ENCODE measurements at places on chromosomes 1 and 21. TPM values are rescaled to one million over a fixed set of nuclear protein-coding genes. Genes with fewer than 3 reads are reported as not detected.
A peak's percentile ranks its signal among the peaks of the same experiment; 100 is the strongest.

- peaks cover 21% of the 10 kb centered on the region for H3K4me1 ChIP-seq
- no peak overlapping the region for H3K4me3 ChIP-seq
- H3K36me3 ChIP-seq: peaks cover 31% of the 10 kb centered on the region
- DNase-seq: no peak
Observed at GRCh38 chr21:34004013-34004938, 69.1 kb upstream of the MRPS6 start.

The WNT9A gene
- total RNA-seq: 0.05 TPM

DNA sequence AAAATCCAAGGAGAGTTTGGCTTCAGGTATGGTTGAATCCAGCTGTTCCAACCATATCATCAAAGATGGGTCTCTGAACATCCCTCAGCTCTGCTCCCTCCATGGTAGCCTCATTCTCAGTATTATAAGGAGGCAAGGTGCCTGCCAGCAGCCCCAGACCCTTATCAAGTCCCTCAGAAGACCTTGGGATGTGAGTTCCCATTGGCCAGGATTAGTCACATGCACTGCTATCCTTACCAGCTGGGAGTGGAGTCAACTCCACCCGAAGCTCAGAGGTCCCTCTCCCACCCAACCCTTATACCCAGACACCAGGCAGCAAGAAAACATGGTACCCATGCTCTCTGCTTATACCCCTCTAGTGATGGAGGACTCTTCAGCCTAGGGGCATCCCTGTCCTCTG lies 153.7 kb upstream of the ZBTB40 start:
- H3K4me3 ChIP-seq: no peak overlapping the region
- H3K4me1 ChIP-seq: peaks cover 15% of the 10 kb centered on the region
- peaks cover 58% of the 10 kb centered on the region for H3K27me3 ChIP-seq
- H3K27ac ChIP-seq: no peak overlapping the region
- DNase-seq: no peak
- no peaks in the 10 kb centered on the region for H3K36me3 ChIP-seq

The PDPN gene
- total RNA-seq: not detected

DNA sequence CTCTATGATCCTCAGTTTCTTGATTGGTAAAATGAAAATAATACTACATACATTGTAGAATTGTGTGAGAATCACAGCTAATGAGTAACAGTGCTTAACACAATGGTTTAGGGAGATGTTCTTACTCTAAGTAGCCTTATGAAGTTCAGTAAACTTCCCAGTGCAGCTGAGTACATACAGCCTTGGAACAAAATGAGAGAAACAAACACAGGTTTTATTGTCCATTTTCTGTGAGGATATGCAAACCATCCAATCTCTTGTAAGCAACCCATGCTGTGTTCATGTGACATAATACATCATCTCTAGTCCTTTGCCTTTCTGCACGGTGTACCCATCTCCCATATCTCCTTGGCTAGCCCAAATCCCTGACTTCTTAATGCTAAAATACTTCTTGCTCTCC lies 14.7 kb upstream of the STRIP1 start:
- no peaks in the 10 kb centered on the region for H3K27me3 ChIP-seq
- H3K4me1 ChIP-seq: no peaks in the 10 kb centered on the region
- no peak overlapping the region for H3K4me3 ChIP-seq

The KCNQ4 gene
- 0.57 TPM for total RNA-seq

GRCh38 chr1:244074559-244075171 lies 23.6 kb downstream of the ZBTB18 start:
- peak overlapping the region; percentile 19 for H3K27ac ChIP-seq
- H3K4me1 ChIP-seq: peaks cover 19% of the 10 kb centered on the region
- H3K4me3 ChIP-seq: peak overlapping the region; percentile 43
- no peaks in the 10 kb centered on the region for H3K36me3 ChIP-seq
- H3K27me3 ChIP-seq: peaks cover 26% of the 10 kb centered on the region
- DNase-seq: peak; percentile 20

DNA sequence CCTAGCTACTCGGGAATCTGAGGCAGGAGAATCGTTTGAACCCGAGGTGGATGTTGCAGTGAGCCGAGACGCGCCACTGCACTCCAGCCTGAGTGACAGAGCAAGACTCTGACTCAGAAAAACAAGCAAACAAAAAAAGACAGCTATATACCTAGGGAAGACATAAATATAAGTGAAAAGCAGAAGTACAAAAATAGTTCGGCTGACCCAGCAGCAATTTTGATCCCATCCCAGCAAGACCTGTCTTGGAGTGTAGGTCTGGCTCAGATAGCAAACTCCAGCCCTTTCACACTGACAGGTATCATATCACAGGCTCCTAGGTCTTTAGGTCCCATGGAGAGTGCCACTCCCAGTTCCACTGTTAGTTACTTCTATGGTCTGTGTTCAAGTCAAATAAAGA lies 14.6 kb downstream of the MTX1 start:
- DNase-seq: no peak
- no peaks in the 10 kb centered on the region for H3K27me3 ChIP-seq
- H3K4me3 ChIP-seq: no peak overlapping the region

The RHD gene
- not detected for total RNA-seq

- peaks cover 5% of the 10 kb centered on the region for H3K27me3 ChIP-seq
- no peaks in the 10 kb centered on the region for H3K36me3 ChIP-seq
- peak overlapping the region; percentile 73 for H3K4me3 ChIP-seq
- H3K4me1 ChIP-seq: peaks cover 22% of the 10 kb centered on the region
- no peak for DNase-seq
Observed at GRCh38 chr1:211606332-211606913, 27.5 kb upstream of the SLC30A1 start.

The EFNA4 gene
- 9.2 TPM for total RNA-seq

DNA sequence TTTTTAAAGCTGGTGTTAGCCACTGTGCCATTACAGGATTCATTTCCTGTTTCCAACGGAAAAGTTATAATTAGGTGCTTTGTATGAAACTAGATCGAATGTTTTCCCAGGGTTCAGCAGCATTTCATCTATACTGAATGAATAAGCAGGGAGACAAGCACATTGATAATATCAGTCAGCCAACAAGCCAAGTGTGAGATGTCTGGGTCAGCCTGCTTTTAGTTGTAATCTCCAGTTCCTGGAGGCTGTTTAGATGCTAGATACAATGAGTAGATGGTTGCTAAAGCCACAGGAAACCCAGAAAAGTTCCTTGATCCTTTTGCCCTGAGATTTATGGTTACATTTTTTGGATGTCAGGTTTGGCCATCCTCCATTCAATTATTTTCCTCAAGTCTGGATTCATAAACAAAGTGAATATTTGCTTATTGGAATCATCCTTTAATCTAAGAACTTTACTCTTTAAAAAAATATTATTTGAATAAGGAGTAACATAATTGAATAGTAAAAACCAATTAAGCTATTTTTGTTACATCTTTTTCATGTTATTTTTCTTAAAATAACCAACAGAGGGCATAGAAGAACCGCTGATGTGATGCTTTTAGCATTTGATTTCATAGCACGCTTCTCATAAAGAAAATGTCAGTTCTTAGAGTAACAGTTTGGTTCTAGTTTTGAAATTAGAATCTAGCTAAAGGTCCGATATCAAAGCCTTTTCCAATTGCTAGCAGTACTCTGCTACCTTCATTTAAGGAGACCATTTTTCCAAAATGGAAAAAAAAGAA lies 76.6 kb downstream of the HSPA13 start:
- no peak overlapping the region for H3K27ac ChIP-seq
- no peak overlapping the region for H3K4me3 ChIP-seq
- no peaks in the 10 kb centered on the region for H3K27me3 ChIP-seq

DNA sequence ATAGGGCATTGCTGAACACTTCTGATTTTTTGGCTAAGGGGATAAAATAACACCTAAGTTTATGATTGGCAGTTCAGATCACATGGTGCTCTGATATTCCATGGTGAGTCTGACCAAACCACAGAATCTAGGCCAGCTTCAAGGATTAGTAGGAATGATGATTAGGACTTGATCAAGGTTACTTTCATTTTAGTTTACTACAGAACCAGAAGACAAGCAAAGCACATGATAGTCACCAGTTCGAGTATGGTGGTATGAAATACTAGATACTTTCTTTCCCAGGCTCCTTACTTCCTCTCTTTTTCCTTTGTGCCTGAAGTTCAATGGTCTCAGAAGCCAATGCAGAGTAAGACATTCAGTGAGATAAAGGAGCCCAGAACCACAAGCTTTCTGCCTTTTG lies 26.6 kb downstream of the S100A10 start:
- DNase-seq: no peak
- peaks cover 18% of the 10 kb centered on the region for H3K4me1 ChIP-seq
- no peaks in the 10 kb centered on the region for H3K36me3 ChIP-seq
- peaks cover 10% of the 10 kb centered on the region for H3K27me3 ChIP-seq

DNA sequence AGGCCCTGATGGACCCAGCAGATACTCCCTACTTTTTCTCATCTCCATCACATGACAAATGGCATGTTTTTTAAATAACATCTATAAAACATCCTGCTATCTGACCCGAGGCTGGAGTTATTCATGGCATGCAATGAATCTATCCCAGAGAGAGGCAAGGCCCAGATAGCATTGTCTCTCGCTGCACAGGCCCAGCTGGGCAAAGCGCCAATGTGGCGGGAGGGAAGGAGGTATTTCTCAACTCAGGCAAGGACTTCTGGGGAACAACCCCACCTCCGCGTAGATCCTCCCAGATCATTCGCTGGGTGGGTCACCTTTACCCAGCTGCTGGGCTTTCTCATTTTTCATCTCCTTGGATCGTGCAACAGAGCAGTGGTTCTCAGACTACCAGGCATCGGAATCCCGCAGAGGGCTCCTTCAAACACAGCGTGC lies 59.8 kb downstream of the ERG start:
- H3K36me3 ChIP-seq: no peaks in the 10 kb centered on the region
- no peak overlapping the region for H3K4me3 ChIP-seq
- H3K27ac ChIP-seq: no peak overlapping the region
- H3K27me3 ChIP-seq: peaks cover 2% of the 10 kb centered on the region
- H3K4me1 ChIP-seq: no peaks in the 10 kb centered on the region

DNA sequence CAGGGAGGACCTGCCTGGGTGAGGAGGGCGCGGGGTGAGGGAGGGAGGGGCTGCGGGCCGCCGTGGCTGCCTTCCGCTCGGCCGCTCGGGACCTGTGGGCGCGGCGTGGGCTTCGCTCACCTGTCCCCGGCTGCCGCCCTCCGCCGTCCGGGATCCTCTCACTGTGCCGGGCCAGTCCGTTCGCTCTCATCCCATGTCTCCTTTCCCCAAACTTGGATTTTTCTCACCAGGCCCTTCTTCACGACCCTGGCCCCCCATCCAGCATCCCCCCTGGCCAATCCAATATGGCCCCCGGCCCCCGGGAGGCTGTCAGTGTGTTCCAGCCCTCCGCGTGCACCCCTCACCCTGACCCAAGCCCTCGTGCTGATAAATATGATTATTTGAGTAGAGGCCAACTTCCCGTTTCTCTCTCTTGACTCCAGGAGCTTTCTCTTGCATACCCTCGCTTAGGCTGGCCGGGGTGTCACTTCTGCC lies 362 bp downstream of the ZBTB48 start:
- no peaks in the 10 kb centered on the region for H3K27me3 ChIP-seq
- no peak for DNase-seq
- H3K27ac ChIP-seq: peak overlapping the region; percentile 92
- peaks cover 11% of the 10 kb centered on the region for H3K36me3 ChIP-seq
- peak overlapping the region; percentile 88 for H3K4me3 ChIP-seq
- peaks cover 35% of the 10 kb centered on the region for H3K4me1 ChIP-seq

- no peak overlapping the region for H3K4me3 ChIP-seq
- no peaks in the 10 kb centered on the region for H3K27me3 ChIP-seq
- DNase-seq: no peak
- no peak overlapping the region for H3K27ac ChIP-seq
- H3K36me3 ChIP-seq: peaks cover 23% of the 10 kb centered on the region
Observed at GRCh38 chr1:89734442-89734841, 86.4 kb upstream of the LRRC8D start.

The WNT3A gene
- total RNA-seq: not detected

The VSIG8 gene
- total RNA-seq: not detected

- no peak for DNase-seq
- H3K4me1 ChIP-seq: peaks cover 40% of the 10 kb centered on the region
- H3K36me3 ChIP-seq: peaks cover 18% of the 10 kb centered on the region
- H3K27me3 ChIP-seq: no peaks in the 10 kb centered on the region
- peak overlapping the region; percentile 94 for H3K27ac ChIP-seq
Observed at GRCh38 chr1:89739013-89739843, 81.6 kb upstream of the LRRC8D start.

- no peaks in the 10 kb centered on the region for H3K27me3 ChIP-seq
- no peaks in the 10 kb centered on the region for H3K36me3 ChIP-seq
- H3K4me3 ChIP-seq: no peak overlapping the region
Observed at GRCh38 chr1:19682257-19682656, 17.6 kb downstream of the HTR6 start.

DNA sequence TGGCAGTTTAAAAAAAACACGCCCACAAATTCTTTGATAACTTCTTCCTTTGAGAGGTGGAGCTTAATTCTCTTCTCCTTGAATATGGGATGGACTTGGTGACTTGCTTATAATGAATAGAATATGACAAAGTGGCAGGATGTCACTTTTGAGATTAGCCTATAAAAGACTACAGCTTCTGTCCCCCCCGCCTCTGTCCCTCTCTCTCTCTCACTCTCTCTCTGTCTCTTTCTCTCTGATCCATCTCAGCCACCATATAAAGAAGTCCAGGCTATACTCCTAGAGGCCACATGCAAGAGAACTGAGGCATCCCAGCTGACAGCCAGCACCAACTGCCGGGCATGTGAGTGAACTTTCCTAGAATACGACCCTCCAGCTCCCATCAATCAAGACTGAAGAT lies 7.7 kb upstream of the DMBX1 start:
- DNase-seq: no peak
- no peaks in the 10 kb centered on the region for H3K4me1 ChIP-seq
- H3K27me3 ChIP-seq: peaks cover 61% of the 10 kb centered on the region
- no peaks in the 10 kb centered on the region for H3K36me3 ChIP-seq
- no peak overlapping the region for H3K27ac ChIP-seq

- no peak overlapping the region for H3K4me3 ChIP-seq
- no peaks in the 10 kb centered on the region for H3K36me3 ChIP-seq
- H3K27ac ChIP-seq: no peak overlapping the region
- no peak for DNase-seq
- H3K4me1 ChIP-seq: no peaks in the 10 kb centered on the region
Observed at GRCh38 chr1:20578062-20578461, 10.8 kb upstream of the CDA start.

DNA sequence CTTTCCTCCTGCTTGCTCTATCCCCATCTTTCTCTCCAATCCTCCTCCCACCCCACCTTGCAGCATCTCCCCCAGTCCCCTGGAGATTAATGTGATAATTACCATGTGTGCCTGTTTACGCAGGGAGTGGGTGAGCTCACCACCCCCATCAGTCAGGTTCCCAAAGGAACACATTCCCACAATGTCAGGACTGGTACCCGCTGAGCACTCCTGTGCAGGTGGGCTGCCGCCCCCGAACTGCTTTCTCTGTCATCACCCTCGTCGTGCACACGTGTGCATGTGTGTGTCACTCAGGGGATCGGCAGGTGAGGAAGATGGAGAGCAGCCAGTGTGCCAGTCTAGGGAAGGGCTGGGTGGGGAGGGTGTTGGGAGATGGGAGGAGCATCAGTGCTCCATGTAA lies 163.4 kb downstream of the CACNA1E start:
- DNase-seq: no peak
- H3K36me3 ChIP-seq: no peaks in the 10 kb centered on the region
- no peaks in the 10 kb centered on the region for H3K4me1 ChIP-seq
- H3K27me3 ChIP-seq: peaks cover 4% of the 10 kb centered on the region

GRCh38 chr1:22189619-22190018 lies 46.7 kb upstream of the WNT4 start:
- H3K4me1 ChIP-seq: no peaks in the 10 kb centered on the region
- no peaks in the 10 kb centered on the region for H3K36me3 ChIP-seq
- no peak overlapping the region for H3K27ac ChIP-seq
- H3K4me3 ChIP-seq: no peak overlapping the region
- peaks cover 2% of the 10 kb centered on the region for H3K27me3 ChIP-seq

GRCh38 chr1:84298684-84299535 lies 2.6 kb upstream of the SAMD13 start:
- H3K27me3 ChIP-seq: peaks cover 8% of the 10 kb centered on the region
- H3K27ac ChIP-seq: peak overlapping the region; percentile 81
- no peaks in the 10 kb centered on the region for H3K36me3 ChIP-seq
- peaks cover 38% of the 10 kb centered on the region for H3K4me1 ChIP-seq
- peak overlapping the region; percentile 88 for H3K4me3 ChIP-seq
- DNase-seq: peak; percentile 11

Data from activated T-helper 2 cell treated with anti-CD3 and anti-CD28 coated beads, Interferon-gamma antibody, Interleukin-2, Interleukin-4, amounts not matched to agents 10 μg/mL and 5 μg/mL and 100 μg/mL, durations not matched to agents 14 hours and 24 hours and 36 hours (primary cell).